A549 treated with Mapracorat at 1 μM for 4 hours (cell line): ENCODE measurements at places on chromosomes 1 and 21. TPM values are rescaled to one million over a fixed set of nuclear protein-coding genes. Genes with fewer than 3 reads are reported as not detected.

OVAAL gene
- total RNA-seq, result 0.10 to 0.18 TPM in 2 of 5 replicates, not detected in the others

CFAP298 gene
- total RNA-seq, result 26.6 to 35.4 TPM (median 30.3 TPM) in 5 replicates

EVA1B gene
- 9.5 to 25.0 TPM (median 23.7 TPM) in 5 replicates for total RNA-seq

CD84 gene
- not detected in 5 replicates for total RNA-seq

FAAH gene
- total RNA-seq, result 0.45 to 1.00 TPM (median 0.81 TPM) in 5 replicates
